ENCODE measurements at places on chromosomes 1 and 21. TPM values are rescaled to one million over a fixed set of nuclear protein-coding genes. Genes with fewer than 3 reads are reported as not detected.

ZNF695 gene
- total RNA-seq = 3.0 TPM

NBPF3 gene
- 20.3 TPM for total RNA-seq

CELA3A gene
- not detected for total RNA-seq

LMX1A gene
- total RNA-seq = not detected
